NCI-H446 treated with DMSO at 0.1 percent for 48 hours (cell line): ENCODE measurements at places on chromosomes 2 and 18.

DNA sequence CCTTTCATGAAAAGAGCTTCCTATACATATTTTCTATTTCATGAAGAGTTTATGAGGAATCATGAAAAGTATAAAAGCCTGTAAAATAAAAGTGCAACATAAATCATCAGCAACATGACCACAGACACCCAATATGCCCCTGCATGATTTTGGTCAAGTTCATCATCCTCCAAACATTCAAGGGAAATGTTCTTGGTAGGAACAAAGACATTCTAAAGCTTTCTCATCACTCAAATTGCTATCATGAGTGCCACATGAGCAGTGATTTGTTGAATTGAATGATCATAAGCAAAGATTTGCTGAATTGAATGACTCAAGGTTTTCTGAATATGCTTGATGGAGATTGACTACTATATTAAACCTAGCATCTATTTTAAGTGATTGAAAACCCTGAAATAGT lies 172.2 kb downstream of the MBD2 start:
- DNase-seq, result no peak

DNA sequence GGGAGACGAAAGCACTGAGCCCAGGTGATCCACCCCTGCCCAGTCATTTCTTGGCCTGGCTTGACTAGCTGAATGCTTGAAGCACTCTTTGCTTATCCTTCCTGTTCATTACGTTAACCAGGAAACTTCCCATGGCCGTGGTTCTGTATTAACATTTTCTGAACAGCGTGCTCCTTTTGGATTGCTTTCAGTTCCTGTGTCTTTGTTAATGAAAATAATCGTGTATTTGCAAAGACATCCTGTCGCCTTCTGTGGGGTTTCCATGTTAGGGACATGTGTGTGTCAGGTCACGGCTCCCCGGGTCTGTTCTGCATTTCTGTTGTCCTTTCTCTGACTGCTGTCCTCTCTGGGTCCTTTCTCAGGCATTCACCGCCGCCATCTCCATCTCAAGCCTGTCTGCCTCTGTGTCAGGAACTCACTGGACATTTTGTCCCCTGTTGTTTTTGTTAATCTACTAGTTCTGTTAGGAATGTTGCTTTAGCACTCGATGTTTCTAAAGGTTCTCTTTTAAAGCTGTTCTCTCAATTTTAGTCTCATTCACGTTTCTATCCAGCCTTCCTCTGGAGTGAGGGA lies 434.1 kb upstream of the HS6ST1 start:
- DNase-seq, result no peak

DNA sequence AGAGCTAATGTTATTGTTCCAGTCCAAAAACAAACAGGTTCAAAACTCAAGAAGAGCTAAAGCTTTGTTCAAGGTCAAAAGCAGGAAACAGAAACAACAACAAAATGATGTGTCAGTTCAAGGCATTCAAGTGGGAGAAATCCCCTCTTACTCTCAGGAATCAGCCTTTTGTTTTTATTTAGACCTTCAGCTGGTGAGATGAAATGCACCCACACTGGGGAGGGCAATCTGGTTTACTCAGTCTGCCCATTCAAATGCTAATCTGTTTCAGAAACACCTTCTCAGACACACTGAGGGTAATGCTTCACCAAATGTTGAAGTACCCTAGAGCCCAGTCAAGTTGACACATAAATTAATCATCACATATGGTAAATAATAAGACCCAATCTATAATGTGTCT lies 150.6 kb downstream of the TMX3 start:
- no peak for DNase-seq

GRCh38 chr2:119522671-119523070 lies 1.6 kb downstream of the SCTR start:
- no peak for DNase-seq

GRCh38 chr18:24630346-24630880 lies 170.0 kb downstream of the HRH4 start:
- DNase-seq, result no peak

DNA sequence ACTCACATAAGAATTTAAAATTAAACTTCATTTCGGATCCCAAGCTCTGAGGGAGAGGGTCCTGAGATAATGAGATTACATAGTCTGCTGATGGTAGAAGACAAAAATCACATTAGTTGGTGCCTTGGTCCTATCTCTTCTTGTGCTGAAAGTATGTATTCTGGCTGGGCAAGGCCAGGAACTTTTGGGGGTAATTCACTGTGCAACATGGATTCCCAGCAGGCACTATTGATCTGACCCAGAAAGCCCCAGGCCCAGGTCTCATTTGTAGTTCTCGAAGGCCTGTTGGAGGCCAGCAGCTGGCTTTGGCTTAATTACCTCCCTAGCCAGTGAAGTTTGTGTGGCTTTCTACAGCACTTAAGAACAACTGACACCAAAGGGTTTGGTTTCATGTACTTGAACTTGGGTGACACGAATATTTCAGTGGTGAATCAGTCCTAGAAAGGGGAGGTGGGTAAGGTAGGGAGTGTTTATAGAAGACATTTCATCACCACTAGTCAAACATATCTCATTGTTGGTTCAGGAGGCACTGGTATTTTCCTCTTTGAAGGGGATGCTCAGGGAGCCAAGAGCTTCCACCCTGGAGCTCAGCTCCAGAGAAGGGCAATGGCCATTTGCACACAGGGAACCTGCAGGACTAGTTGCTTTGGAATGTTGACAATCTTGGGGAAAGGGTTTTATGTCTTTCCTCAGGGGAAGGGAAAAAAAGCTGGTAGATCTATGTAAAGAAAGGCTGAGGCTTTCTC lies 217.8 kb downstream of the OSR1 start:
- no peak for DNase-seq
